ENCODE measurements at places on chromosomes 6 and 20.
A peak's percentile ranks its signal among the peaks of the same experiment; 100 is the strongest.

DNA sequence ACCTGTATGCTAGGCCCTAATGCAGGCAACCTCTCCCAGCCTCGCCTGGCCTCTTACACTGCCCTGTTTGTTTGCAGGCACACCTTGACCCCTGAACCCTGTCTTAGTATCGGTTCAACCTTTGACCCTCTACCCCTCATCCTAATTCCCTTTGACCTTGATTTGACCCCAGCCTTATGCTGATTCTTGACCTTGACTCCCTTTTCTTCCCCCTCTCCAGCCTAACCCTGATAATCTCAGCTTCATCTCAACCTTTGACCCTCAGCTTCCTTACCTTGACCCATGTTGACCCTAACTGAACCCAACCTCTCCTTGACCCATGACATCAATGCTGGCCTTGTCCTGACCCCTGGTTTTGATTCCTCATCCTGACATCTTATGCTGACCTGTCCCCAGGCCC lies 33.8 kb downstream of the UQCC2 start:
- H3K36me3 ChIP-seq: no peaks in the 10 kb centered on the region
- H3K27me3 ChIP-seq: no peaks in the 10 kb centered on the region
- H3K4me1 ChIP-seq: peaks cover 11% of the 10 kb centered on the region

DNA sequence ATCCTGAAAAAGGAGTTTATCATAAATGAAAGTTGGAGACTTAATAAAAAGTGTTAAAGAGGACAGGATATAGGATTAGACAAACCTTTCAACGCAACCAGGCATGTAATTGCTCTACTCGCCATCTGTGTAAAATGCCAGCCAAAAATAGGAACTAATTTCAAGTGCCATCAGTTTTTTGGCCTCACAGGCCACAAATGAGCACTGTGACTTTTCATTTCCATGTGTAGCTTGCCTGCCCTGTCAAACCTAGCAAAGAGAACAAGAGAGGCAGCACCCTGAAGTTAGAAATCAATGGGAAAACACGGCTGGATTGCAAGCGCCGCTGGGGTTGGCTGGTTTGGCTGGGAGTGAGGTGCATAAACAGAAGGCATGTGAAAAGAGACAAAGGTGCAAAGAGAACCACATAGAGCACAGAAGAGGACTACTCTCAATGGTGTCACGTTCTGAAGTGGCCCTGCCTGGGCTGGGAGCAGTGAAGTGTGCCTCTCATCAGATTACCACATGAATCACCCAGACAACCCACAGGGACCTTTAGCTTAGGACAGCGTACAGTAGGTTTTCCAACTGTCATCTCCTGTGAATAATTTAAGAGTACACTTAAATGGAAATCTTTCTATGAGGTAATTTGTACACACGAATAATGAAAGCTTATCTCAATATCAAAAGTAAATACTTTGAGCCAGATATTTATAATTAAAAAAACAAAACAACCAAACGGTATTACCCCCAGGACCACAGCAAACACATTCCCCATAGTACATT lies 78.0 kb upstream of the NHSL1 start:
- H3K27ac ChIP-seq: no peak overlapping the region
- no peak overlapping the region for H3K4me3 ChIP-seq
- no peak for DNase-seq
- H3K36me3 ChIP-seq: no peaks in the 10 kb centered on the region

DNA sequence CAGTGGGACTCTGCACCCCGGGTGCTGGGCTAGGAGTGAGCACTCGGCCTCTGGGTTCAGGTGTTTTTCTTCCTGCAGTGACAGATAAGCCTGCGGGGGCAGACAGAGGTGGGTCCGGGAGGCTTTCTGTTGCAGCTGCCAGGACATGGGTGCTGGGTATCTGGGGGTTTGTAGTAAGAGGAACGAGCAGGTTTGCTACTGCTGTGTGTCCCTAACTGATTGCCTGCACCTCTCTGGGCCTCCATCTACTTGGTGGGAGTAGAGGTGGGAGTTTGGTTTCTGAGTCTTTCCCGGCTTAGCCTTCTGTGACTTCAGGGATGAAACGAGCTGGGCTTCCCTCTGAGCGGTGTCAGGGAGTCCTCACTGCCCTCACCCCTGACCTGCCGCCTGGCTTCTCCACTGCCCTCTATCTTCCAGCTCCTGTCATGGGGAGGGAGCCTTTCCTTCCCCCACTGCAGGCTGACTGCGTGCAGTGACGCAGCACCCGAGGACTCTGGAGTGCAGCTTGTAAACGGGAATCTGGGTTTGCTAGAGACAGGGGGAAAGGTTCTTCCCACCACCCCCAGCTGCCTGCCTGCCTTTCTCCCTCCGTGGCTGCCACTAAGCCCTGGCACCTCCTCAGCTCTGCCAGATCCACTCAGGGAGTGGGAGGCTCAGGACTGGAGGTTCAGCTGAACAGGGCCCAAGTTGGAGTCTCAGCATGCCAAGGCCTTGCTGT lies 6.7 kb downstream of the DLGAP4 start:
- no peak overlapping the region for H3K27ac ChIP-seq
- no peak overlapping the region for H3K4me3 ChIP-seq
- H3K4me1 ChIP-seq: no peaks in the 10 kb centered on the region
- peaks cover 3% of the 10 kb centered on the region for H3K27me3 ChIP-seq

DNA sequence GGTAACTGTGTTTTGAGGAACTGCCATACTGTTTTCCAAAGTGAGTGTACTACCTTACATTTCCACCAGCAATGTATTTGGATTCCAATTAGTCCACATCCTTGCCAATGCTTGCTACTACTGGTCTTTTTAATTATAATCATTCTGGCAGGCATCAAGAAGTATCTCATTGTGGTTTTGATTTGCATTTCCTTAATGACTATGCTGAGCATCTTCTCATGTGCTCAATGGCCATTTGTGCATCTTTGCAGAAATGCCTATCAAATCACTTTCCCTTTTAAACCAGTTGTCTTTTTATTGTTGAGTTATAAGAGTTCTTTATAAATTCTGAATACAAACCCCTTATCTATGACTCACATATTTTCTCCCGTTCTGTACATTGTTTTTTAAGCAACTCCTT lies 75.9 kb downstream of the ATG5 start:
- H3K4me1 ChIP-seq: no peaks in the 10 kb centered on the region
- no peak overlapping the region for H3K27ac ChIP-seq
- no peak for DNase-seq

- H3K4me3 ChIP-seq: no peak overlapping the region
- H3K4me1 ChIP-seq: no peaks in the 10 kb centered on the region
- peaks cover 5% of the 10 kb centered on the region for H3K36me3 ChIP-seq
- no peaks in the 10 kb centered on the region for H3K27me3 ChIP-seq
- no peak overlapping the region for H3K27ac ChIP-seq
Measured at GRCh38 chr6:35635601-35636597, 52.8 kb downstream of the FKBP5 start.

DNA sequence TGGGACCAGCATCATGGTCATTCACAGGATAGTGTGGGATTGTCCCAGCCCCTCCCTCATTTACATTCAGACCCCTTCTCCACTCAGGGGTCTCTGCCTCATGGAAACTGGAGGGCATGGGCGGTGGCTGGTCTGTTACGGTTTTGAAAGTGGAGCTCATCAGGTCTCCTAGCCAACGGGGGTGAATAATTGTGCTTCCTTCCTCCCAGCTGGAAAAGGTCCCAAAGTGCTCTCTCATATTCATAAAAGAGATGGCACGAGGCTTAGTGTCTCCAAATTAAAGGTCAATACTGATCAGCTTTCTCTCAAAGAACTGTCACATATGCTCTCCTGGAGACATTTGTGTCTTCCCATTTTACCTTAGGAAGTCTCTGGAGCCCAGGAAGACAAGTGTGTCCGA lies 19.9 kb downstream of the JARID2 start:
- peak overlapping the region; percentile 41 for H3K27ac ChIP-seq
- H3K4me3 ChIP-seq: no peak overlapping the region
- peaks cover 74% of the 10 kb centered on the region for H3K4me1 ChIP-seq
- no peaks in the 10 kb centered on the region for H3K36me3 ChIP-seq

- no peak overlapping the region for H3K27ac ChIP-seq
- no peaks in the 10 kb centered on the region for H3K27me3 ChIP-seq
- H3K36me3 ChIP-seq: peaks cover 39% of the 10 kb centered on the region
- H3K4me3 ChIP-seq: no peak overlapping the region
- no peak for DNase-seq
Measured at GRCh38 chr20:33751775-33752174, 20.0 kb downstream of the ZNF341 start.

- DNase-seq: no peak
- no peaks in the 10 kb centered on the region for H3K27me3 ChIP-seq
- no peaks in the 10 kb centered on the region for H3K36me3 ChIP-seq
- no peak overlapping the region for H3K27ac ChIP-seq
- H3K4me3 ChIP-seq: no peak overlapping the region
Measured at GRCh38 chr6:64815718-64816117, 891.3 kb downstream of the EYS start.

GRCh38 chr6:85565736-85566135 lies 27.9 kb downstream of the SNX14 start:
- H3K27ac ChIP-seq: no peak overlapping the region
- H3K36me3 ChIP-seq: peaks cover 10% of the 10 kb centered on the region
- H3K4me3 ChIP-seq: no peak overlapping the region
- H3K4me1 ChIP-seq: no peaks in the 10 kb centered on the region
- no peaks in the 10 kb centered on the region for H3K27me3 ChIP-seq
- DNase-seq: no peak

DNA sequence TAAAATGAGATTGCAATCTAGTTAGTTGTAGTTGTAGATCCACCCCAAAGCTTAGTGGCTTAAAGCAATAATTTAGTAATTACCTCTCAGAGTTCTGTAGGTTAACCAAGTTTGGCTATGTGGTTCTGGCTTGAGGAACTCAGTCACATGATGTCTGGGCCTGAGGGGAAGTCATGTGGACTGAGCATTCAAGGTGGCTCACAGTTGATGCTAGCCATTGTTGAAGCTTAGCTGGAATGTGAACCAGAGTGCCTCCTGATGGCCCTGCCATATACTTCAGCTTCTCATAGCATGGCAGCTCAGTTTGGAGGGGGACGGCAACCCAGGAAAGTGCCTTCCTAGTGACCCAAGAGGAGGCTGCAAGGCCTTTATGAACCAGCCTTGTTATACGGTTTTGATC lies 263.2 kb upstream of the RNF217 start:
- H3K27me3 ChIP-seq: no peaks in the 10 kb centered on the region
- no peaks in the 10 kb centered on the region for H3K4me1 ChIP-seq
- H3K4me3 ChIP-seq: no peak overlapping the region

GRCh38 chr6:16630026-16630643 lies 131.1 kb downstream of the ATXN1 start:
- H3K4me1 ChIP-seq: no peaks in the 10 kb centered on the region
- no peaks in the 10 kb centered on the region for H3K36me3 ChIP-seq
- H3K4me3 ChIP-seq: no peak overlapping the region
- DNase-seq: no peak

GRCh38 chr6:107753778-107754177 lies 70.3 kb downstream of the SCML4 start:
- H3K27me3 ChIP-seq: no peaks in the 10 kb centered on the region
- no peak for DNase-seq
- no peaks in the 10 kb centered on the region for H3K4me1 ChIP-seq
- no peak overlapping the region for H3K27ac ChIP-seq

DNA sequence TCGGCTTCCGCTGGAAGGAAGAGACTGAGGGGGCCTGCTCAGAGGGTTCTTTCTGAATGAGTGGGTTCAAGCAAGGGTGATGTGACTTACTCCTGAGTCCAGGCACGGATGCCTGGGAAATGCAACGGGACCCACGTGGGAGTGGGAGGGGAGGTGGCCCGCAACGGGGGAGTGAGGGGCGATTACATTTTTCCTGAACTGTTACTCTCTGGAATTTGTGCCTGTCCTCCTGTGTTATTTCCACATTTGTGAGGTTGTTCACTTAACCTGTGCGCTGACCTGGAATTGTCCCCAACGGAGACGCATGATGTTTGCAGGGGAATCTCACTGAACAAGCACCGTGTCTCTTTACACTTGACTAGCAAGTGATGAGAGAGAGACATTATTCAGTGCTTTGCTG lies 209.4 kb downstream of the CDH4 start:
- H3K4me3 ChIP-seq: no peak overlapping the region
- no peaks in the 10 kb centered on the region for H3K36me3 ChIP-seq
- H3K27ac ChIP-seq: no peak overlapping the region
- no peaks in the 10 kb centered on the region for H3K4me1 ChIP-seq
- no peak for DNase-seq

GRCh38 chr20:37726321-37726720 lies 32.5 kb downstream of the CTNNBL1 start:
- no peak for DNase-seq
- no peaks in the 10 kb centered on the region for H3K36me3 ChIP-seq
- no peak overlapping the region for H3K27ac ChIP-seq
- no peaks in the 10 kb centered on the region for H3K4me1 ChIP-seq
- no peak overlapping the region for H3K4me3 ChIP-seq

DNA sequence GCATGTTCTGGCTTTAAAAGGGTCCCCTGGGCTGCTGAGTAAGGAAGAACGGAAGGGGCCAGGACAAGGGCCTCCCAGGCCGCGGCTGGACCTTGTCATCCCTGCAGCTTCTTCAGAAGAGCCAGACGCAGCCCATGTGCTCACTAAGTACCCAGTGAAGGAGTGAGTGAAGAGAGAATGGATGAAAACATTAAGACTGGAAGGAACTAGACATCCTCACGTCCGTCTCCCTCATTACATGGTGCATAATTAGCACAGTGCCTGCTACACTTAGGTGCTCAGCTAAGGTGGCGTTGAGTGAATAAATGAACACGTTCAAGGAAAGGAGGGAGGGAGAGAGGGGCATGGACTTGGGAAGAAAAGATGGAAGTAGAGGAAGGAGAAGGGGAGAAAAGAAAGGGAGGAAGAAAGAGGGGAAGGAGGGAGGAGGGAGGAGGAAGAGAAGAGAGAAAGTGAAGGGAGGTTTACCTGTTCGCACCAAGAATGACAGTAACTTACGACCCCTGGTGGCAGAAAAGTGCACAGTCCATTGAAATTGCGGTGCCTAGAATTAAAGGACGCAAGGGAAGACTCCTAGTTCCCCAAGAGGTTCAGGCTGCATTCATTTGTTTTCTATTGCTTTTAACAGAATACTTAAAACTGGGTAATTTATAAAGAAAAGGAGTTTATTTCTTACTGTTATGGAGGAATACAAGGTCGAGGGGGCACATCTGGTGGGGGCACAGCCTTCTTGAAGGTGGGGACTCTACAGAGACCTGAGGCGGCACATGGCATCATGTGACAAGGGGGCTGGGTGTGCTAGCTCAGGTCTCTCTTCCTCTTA lies 8.0 kb downstream of the TP53RK start:
- H3K4me3 ChIP-seq: no peak overlapping the region
- peaks cover 22% of the 10 kb centered on the region for H3K36me3 ChIP-seq
- H3K27ac ChIP-seq: no peak overlapping the region

- no peak for DNase-seq
- no peak overlapping the region for H3K27ac ChIP-seq
- no peak overlapping the region for H3K4me3 ChIP-seq
- H3K36me3 ChIP-seq: no peaks in the 10 kb centered on the region
- no peaks in the 10 kb centered on the region for H3K4me1 ChIP-seq
Measured at GRCh38 chr6:6058054-6058444, 51.3 kb upstream of the NRN1 start.

GRCh38 chr6:15663130-15663871 lies 473 bp upstream of the DTNBP1 start:
- no peak for DNase-seq
- peaks cover 5% of the 10 kb centered on the region for H3K36me3 ChIP-seq

DNA sequence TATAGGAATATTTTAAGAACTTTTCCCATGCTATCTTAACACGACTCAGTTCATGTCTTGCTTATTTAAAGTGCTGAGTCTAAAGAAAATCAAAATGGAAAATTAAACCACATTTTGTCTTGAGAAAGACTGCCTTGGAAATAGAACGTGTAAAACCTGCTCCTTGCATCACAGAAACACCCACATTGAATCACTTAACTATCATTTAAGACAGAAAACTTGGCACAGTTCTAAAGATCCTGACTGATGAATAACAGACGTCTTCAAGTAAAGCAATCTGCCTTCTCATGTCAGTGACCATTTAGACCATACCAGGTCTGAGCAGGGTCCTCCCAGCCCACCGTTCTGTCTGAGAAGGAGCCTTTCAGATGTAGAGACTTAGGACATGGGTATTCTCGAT lies 7.4 kb downstream of the PERP start:
- H3K4me1 ChIP-seq: no peaks in the 10 kb centered on the region
- H3K27ac ChIP-seq: no peak overlapping the region
- peaks cover 16% of the 10 kb centered on the region for H3K27me3 ChIP-seq

Data from B cell (primary cell).